ENCODE measurements at places on chromosomes 11 and 22.
A peak's percentile ranks its signal among the peaks of the same experiment; 100 is the strongest.

DNA sequence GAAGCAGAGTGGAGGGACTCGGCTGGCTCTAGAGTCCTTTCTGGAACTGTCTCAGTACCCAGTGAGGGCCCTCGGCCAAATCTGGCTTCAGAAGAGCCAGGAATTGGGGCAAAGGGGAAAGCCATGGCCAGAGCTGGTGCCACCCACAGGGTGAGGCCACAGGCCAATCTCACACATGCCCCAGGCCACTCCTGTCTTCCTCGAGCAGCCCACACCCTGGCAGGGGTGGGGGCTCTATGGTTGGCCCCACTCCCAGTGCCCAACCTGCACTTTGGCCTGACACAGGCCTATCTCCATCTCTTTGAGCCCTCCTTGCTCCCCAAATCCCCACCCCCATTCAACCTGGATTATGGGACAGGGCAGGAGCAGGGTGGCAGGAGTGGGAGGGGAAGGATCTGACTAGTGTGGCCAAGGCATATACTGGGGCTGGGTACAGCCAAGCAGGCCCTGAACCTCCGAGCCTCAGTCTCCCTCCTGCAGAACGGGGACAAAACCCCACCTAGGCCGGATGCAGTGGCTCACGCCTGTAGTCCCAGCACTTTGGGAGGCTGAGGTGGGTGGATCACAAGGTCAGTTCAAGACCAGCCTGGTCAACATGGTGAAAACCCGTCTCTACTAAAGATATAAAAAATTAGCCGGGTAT lies 6.9 kb downstream of the TST start:
- DNase-seq, result no peak

DNA sequence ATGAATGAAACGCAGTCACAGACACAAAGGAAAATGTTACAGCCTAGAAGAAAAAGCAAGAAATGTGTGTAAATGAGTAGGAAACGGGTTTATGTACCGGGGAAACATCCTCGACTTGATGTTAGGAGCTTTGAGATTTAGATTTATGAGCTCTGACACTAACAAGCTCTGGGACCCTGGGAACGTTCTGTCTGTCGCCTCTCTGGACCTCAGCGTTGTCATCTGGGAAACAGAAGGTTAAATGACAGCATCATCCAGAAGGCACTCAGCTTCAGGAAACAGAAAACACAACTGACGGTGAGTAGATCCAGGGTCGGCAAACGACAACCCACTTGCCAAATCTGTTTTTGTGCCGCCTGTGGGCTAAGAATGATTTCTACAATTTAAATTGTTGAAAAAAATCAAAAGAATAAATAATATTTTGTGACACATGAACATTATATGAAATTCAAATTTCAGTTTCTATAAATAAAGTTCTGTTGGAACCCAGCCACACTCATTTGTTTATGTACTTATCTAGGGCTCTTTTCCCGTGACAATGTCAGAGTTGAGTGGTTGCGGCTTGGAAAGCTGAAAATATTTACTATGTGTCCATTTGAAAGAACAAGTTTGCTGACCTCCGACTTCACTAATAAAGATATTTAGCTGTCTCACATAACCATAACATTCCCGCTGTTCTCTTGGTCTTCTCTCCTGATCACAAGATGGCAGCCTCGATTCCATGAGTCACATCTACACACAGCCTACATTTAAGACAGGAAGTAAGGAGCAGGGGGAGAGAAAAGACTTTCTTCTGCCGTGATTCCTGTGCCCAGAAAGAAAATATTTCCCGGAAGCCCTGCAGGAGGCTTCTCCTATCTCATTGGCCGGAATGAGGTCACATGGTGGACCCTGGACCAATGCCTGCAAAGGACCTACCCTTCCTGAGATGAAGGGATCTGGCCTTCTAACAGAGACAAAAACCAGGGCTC lies 47.1 kb upstream of the SYT13 start:
- DNase-seq, result no peak

DNA sequence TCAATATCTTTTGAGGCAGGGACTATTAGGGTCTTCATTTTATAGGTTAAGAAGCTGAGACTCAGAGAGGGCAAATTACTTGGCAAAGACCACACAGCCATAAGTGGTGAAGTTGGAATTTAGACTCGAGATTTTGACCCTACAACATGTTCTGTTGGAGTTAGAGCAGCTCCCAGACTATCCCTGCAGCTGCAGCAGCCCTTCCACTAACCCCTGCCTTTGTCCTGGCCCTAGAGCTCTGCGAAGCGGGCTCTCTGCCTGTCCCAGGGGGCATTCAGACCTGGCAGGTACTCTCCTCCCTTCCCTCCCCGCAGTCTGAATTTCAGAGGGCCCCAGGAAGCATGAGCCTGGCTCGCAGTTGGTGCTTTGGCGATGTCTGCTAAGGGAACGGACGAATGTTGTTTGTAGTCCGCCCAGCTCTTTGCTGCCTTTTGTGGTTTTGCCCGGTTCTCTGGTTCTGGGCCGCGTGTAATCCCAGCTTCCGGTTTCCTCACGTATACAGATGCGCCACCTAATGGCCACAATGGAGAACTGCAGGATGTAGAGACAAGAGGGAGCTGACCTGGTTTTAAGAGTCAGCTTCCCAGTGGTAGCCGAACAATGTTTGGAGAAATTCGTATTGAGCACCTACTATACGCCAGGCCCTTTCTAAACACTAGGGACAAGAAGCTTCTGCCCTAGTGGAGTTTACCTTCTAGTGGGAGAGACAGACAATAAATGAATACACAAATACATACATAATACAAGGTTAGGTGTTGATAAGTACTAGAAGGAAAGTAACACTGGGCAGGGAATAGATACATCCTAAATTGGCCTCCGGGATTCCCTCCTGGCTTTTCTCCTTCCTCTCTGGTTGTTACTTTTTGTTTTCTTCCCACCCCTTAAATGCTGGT lies 125.2 kb downstream of the ST3GAL4 start:
- peak; percentile 26 for DNase-seq

DNA sequence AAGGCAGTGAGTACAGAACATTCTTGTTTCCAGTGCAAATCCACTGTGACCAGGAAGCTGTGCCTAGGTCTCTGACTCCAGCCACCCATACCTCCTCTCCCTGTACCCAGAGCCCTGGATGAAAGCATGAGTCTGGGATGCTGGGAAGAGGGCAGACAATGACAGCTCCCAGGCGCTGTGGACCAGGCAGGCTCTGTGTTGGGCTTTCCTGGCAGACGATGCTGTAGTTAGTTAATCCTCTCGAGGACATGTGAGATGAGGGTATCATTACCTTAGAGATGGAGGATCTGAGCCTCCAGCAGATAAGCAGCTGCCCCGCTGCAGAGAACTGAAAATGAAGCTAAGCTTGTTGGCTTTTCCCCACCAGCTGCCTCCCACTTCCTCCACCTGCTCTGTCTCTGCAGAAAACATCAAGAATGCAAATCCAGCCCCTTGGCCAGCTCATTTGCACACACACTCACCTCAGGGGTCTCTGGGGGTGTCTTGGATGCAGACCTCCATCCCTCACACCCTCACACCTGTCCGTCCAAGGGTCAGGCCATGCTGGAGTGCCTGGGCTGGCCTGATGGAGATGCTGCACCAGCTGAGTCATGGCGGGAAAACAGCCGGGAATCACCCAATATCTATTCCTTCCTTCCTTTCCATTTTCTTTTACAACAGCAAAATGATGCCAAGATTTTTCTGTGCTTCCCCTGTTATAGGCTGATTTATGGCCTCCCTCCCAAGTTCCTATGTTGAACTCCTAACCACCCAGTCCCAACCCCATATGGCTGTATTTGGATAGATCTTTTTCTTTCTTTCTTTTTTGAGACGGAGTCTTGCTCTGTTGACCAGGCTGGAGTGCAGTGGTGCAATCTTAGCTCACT lies 94.9 kb upstream of the SEPTIN5 start:
- DNase-seq, result no peak

GRCh38 chr11:6489306-6489705 lies 7.8 kb upstream of the DNHD1 start:
- no peak for DNase-seq

- no peak for DNase-seq
Measured at GRCh38 chr11:30510750-30511149, 75.4 kb downstream of the MPPED2 start.

DNA sequence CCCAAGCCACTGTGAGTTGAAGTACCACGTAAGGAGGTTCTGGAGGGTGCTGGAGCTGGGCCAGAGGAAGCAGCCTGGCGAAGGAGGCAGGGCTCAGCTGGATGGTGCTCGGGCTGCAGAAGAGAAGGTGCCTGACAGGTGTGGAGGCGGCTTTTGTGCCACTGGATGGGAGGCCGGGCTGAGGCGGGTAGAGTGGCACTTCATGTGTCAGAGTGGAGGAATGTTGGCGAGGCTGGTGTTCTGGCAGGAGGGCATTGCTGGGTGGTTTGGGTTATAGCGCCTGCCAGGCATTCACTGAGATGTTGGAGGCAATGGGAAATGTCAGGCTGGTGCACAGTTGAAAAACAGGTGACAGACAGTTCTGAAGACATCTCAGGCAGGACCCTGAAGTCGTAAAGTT lies 24.2 kb downstream of the UBE2L3 start:
- DNase-seq, result no peak

Data from stimulated activated CD4-positive, alpha-beta T cell treated with anti-CD3 and anti-CD28 coated beads, Interleukin-1b, Interleukin-23, amount 100 ng/mL, for 1 hour (primary cell).